Activated T-cell treated with anti-CD3 and anti-CD28 coated beads, Interleukin-2, amount 50 U/mL, for 1 hour (primary cell): ENCODE measurements at places on chromosomes 16 and 17.

DNA sequence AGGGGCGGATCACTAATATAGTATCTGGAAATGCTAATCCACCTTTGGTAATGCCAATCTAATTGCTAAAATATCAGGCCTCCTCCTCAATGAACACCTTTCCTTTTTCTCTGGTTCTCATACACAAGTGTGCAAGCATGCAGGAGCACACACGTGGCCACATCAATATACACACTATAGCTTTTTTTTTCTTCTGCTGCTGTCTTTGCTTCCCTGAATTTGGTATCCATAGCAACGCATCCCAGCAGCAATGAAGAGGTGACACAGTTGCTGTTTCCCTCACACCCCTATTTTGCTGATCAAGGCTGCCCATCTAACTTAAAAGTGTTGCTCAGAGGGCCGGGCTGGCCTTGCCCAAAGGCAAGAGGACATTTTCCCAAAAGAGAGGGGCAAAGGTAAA, 15.4 kb downstream of the NOG start:
- DNase-seq = no peak

DNA sequence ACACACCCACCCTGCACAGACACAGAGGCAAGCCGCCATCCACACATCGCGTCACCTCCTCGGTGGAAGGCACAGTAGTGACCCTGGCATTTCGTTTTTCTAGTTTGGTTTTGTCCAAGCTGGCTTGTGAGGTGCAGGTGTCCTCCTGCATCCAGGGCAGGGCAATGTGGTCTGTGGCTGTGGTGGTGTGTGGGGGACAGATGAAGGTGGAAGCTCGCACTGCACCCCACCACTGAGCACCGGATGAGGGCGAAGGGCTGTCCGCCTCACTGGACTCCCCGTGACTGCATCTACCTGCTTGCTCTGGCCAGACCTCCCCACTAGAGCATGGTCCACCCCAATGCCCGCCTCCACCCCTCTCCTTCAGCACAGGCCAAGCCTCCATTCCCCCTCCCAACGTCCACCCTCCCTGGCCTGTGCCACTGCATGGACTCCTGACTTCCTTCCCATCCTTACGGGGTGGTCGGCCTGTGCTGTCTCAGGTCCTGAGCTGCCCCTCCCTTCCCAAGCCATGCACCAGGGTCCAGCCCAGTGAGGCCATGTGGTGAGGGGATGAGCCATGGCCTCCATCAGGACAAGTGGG, 78.8 kb upstream of the CBX4 start:
- no peak for DNase-seq

DNA sequence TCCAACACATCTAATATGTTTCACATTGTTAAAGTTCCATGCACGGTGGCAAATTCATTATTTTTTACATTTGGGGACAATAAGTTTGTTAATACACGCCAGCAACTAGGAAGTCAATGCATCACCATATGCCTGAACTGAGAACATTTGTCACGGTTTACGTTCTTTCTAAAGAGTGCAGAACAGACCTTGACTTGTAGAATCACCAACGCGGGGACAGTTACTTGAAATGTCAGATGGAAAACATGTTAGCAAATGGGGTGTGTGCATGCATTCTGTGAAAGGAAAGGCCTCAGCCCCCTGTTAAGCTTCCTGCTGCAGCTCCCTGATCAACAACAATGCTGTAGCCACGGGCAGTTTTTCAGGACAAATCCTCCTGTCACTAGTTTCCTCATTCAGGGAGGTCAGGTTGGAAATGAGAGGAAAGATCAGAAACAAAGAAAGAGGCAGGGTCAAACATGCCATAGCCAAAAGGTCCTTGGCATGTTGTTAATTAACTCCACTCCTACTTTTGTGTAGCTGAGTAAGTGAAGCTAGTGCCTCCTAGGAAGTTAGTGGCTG, 18.4 kb downstream of the SMIM36 start:
- DNase-seq = no peak

- no peak for DNase-seq
These were observed 38.3 kb downstream of the NT5M start for GRCh38 chr17:17341452-17341851.

GRCh38 chr17:50871364-50871763, 5.2 kb upstream of the TOB1 start:
- no peak for DNase-seq

DNA sequence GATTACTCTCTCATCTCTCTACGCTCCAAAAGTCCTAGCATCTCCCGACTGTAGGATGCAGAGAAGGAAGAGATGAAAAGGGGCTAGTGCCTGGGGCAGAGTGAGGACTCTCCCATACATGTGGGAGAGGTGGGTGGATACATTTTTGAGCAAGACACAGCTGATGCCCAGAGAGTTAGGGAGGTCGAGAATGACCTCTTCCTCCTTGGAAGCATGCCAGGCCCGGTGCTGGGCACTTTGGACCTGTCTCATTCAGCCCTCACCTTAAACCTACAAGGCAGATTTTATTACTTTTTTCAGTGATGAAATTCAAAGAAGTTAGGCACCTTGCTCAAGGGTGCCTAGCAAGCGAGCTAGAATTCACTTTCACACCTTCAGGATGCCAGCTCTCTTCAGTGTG, 38.2 kb downstream of the WSCD1 start:
- DNase-seq = no peak

GRCh38 chr16:924063-924462, 46.7 kb downstream of the LMF1 start:
- no peak for DNase-seq

DNA sequence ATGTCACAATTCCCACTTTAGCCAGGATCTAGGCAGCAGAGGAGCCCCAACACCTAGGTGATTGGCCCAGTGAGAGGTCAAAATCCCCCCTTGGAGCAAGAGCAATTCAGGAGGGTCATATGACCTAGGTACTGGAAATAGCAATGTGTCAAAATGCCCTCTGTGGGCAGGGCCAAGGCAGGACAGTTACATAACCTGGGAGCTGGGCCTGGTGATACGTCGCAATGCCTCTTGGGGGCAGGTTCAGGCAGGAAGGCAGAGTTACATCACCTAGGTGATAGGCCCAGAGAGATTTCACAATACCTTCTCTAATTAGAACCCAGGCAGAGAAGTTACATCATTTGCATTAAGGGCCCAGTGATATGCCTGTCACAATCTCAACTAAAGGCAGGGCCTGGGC, 1906.3 kb downstream of the TP53TG3F start:
- DNase-seq = no peak

DNA sequence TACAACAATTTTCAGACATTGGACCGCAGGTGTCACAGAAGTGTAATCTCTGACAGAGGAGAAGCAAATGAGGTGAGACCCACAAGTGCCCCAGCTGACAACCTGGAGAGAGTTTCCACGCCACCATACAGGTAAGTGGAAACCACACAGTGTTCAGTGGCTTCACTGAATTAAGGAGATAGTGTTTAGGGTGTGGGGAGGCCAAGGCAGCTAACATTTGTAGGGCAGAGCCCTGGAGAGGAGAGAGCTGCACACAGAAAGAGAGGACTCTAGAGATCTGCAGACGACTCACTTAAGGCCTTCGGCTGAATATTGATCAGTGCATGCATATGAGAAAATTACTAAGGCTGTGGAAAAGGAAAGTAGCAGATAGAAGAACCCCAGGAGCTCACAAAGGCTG, 228.9 kb upstream of the TNRC6C start:
- no peak for DNase-seq

DNA sequence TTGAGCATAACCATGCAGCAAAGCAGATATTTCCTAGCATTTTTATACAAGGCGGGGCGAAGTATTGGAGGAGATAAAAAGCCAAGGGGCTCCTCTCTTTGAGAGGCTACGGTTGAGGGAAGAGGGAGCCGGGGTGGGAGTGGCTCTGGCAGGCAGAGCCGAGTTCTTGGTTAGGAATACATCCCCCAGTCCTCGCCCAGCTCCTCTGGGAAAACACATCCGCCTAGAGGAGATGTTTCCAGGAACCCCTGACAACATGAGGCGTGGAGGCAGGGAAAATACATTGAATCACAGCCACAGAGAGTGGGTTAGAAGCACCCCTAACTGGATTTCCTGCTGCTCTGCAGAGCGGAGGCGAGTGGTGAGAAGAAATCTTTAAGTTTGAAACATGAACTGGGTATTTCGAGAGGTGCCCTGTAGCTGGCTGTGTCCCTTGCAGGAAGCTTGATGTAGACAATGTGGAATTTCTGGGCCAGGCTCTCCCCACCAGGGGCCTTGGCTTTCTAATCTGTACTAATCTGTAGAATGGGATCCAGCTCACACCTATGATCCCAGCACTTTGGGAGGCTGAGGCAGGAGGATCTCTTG, 27.3 kb downstream of the TTYH2 start:
- DNase-seq = no peak

DNA sequence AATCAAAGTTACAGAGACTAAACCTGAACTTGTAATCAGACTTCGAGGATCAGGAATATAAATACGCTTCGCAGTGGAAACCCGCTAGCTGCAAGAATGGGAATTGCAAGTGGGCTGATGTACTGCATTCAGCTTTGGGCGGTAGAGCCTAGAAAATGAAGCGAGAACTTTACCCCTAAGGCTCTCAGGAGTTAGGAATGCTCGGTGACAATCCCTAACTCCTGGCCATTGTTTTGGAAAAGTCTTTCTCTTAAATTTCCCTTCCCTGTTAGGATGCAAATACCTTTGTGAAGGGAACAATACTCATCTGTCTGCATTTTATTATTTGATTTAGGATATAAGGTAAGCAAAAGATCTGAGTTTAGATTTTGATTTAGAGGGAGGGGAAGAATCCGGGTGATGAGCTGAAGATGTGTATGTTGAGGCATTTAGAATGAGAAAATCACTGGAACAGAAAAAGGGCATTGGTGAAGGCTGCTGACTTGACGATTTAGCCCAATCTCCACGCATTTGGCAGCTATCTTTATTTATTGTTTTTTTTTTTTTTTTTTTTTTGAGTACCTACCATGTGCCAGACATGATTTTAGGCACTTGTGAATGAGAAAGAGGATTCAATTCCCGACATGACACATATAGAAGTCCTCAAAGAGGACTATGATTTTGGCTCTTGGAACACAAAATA, 2.2 kb upstream of the TOX3 start:
- DNase-seq = no peak

DNA sequence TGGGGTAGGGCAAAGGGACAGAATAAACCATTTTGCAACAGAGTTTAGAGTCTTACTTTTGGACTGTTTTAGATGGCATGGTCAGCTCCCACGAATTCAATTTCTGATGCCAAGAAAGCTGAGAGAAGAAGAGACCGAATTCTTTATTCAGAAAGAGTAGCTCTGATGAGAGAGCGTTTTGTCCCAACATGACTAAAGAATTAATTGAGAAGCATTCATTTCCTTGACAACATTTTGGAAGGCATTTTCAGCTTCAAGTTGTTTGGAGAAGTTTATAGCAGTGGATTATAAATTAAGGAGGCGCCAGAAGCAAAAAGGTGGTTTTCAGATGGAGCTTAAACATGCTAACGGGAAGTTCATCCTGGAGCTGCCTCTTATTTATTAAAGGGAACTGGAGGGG, 12.2 kb downstream of the GAN start:
- DNase-seq = no peak
